Muscle of leg (tissue), 16 donors: ENCODE measurements at places on chromosomes 13 and 19.

GRCh38 chr13:33194820-33195692 is 90.5 kb downstream of the STARD13 start:
- peak; percentile 93 for DNase-seq
- no peak overlapping the region for H3K4me3 ChIP-seq
- peak overlapping the region; percentile 86 for H3K27ac ChIP-seq
- H3K36me3 ChIP-seq: peaks cover 3% of the 10 kb centered on the region
- no peaks in the 10 kb centered on the region for H3K27me3 ChIP-seq

DNA sequence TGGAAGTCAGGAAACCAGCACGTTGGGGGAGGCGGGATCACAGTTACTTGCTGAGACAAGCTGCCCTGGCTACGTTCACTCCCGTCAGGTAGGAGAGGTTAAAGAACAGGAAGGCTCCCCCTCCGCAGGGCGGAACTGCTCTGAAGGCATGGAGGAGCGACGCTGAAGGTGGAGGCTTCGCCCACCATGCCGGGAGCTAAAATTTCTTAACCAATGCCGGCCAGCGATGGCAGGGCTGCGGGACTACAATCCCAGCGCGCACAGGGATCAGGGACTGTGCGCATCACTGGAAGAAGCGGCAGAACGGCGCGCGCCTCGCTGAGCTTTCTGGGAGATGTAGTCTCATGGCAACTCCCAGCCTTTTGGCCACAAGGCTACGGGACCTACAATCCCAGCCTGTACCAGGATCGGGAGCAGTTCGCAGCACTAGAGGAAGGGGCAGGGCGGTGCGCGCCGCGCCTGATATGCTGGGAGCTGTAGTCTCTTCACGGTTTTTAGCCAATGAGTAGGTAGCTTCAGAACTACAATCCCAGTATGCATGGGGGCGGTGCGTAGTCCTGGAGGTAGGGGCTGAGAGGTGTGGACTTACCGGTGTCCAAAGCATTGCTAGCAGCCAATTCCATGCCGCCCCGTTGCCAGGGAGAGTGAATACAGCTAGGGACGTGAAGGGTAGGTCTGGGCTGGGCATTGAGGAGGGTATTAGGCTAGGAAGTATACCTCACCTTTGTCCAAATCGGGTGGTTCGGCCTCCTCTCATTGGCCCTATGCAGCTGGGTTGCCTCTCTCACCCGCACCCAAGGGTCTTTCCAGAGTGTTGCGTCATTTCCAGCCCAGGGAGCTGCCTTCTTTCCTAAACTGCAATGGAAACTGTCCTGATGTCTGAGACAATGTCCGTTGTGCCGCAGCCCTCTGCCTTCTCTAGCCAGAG is 12.8 kb upstream of the ZNF682 start:
- H3K27me3 ChIP-seq: no peaks in the 10 kb centered on the region
- no peaks in the 10 kb centered on the region for H3K36me3 ChIP-seq
- H3K27ac ChIP-seq: peak overlapping the region; percentile 79
- peak; percentile 99 for DNase-seq
- peak overlapping the region; percentile 91 for H3K4me3 ChIP-seq

DNA sequence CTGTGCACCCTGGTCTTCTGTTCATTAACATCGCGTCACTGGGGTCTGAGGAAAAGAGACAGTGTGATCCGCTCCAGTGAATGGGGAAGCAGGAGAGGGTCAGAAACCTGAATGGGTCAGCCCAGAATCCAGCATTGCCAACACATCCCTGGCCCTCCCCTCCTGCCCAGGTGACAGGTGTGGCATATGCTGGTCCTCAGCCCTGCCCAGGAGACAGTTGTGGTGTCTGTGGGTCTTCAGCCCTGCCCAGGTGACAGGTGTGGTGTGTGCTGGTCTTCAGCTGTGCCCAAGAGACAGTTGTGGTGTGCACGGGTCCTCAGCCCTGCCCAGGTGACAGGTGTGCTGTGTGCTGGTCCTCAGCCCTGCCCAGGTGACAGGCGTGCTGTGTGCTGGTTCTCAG is 8.0 kb downstream of the TFDP1 start:
- no peaks in the 10 kb centered on the region for H3K4me1 ChIP-seq
- peaks cover 32% of the 10 kb centered on the region for H3K36me3 ChIP-seq
- no peak for DNase-seq
- H3K4me3 ChIP-seq: no peak overlapping the region

DNA sequence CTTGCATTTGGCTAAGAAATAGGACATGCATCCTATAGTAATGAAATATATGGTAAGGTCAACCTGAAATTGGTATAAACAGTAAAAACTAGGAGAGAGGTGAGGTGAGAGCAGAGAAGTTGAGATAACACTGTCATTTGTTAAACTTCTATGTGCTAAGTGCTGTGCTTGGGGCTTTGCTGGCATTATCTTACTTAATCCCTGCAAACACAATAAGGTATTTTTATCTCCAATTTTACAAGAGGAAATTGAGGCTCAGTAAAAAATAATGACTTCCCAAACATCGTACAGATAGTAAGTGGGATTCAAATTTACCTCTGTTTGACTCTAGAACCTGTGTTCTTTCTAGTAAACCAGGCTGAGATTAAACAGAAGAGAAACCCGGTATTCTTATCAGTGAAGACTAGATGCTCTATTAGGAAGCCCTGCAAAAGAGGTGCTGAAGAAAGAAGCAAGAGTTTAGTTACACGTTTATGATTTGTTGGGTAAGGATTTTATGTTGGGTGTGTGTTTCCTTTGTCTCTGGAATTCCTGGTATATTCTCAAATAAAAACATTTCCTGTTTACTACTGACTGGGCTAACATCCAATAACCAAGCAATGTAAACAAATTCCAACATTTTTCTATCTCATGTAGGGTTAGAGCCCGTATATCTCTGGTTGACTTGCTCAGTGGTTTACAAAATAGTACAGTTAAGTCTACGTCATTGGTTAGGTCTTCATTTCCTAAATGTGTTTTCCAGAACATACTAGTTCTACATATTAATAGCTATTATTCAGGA is 137.3 kb upstream of the FNDC3A start:
- no peak overlapping the region for H3K27ac ChIP-seq
- no peaks in the 10 kb centered on the region for H3K36me3 ChIP-seq
- DNase-seq: no peak
- no peaks in the 10 kb centered on the region for H3K4me1 ChIP-seq
- H3K27me3 ChIP-seq: no peaks in the 10 kb centered on the region

- H3K4me1 ChIP-seq: no peaks in the 10 kb centered on the region
- no peak overlapping the region for H3K4me3 ChIP-seq
- H3K27me3 ChIP-seq: no peaks in the 10 kb centered on the region
- H3K36me3 ChIP-seq: no peaks in the 10 kb centered on the region
- DNase-seq: no peak
Measured at GRCh38 chr13:40077396-40078027, 422.1 kb downstream of the COG6 start.

DNA sequence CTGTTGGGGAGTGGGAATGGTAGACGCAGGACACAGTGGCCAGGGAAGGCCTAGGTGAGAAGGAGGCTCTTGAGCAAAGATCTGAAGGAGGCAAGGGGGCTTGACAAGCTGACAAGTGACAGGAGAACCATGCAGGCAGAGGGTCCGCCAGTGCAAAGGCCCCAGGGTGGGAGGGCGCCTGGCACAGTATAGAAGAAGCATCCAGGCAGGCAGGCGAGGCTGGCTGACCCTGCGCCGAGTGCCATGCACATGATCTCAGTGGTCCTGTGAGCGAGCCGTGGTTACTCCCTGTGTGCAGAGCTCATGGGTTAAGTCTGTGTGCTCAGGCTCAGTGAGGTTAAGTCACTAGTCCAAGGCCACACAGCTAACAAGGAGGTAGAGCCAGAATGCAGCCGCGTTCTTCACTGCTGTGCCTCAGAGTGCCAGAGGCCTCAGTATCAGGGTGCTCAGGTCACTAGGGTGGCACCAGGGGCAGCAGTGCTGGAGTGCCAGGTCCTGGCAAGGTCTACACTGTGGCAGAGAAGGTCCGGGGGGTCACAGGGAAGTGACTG is 15.2 kb downstream of the CNFN start:
- H3K4me1 ChIP-seq: peaks cover 4% of the 10 kb centered on the region
- DNase-seq: no peak
- no peaks in the 10 kb centered on the region for H3K27me3 ChIP-seq
- H3K27ac ChIP-seq: no peak overlapping the region

GRCh38 chr13:69999875-70000274 is 107.8 kb upstream of the ATXN8OS start:
- no peaks in the 10 kb centered on the region for H3K36me3 ChIP-seq
- no peaks in the 10 kb centered on the region for H3K4me1 ChIP-seq
- H3K4me3 ChIP-seq: no peak overlapping the region
- H3K27me3 ChIP-seq: no peaks in the 10 kb centered on the region
- H3K27ac ChIP-seq: no peak overlapping the region

DNA sequence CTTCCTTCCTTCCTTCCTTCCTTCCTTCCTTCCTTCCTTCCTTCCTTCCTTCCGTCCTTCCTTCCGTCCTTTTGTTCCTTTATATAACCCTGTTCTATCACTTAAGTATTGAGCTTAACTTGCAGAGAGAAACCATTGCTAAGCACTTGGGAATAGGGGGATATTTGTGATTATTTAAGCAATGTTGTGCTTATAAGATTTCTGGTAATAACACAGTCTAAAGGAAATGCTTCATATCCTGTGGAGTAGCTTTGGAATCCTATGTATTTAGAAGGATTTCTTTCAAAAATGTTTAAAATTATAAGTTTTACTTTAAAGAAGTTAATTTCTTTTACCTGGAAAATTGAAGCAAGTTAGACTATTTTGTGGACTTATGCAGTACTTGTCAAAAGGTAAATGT is 209.8 kb downstream of the PCCA start:
- H3K4me1 ChIP-seq: no peaks in the 10 kb centered on the region
- peaks cover 2% of the 10 kb centered on the region for H3K36me3 ChIP-seq
- no peaks in the 10 kb centered on the region for H3K27me3 ChIP-seq

GRCh38 chr13:52112591-52112990 is 16.3 kb downstream of the NEK5 start:
- no peak for DNase-seq
- H3K27ac ChIP-seq: no peak overlapping the region
- H3K27me3 ChIP-seq: no peaks in the 10 kb centered on the region
- H3K36me3 ChIP-seq: no peaks in the 10 kb centered on the region

GRCh38 chr13:93309886-93310523 is 83.4 kb downstream of the GPC6 start:
- DNase-seq: peak; percentile 66
- H3K27me3 ChIP-seq: no peaks in the 10 kb centered on the region
- H3K4me1 ChIP-seq: no peaks in the 10 kb centered on the region
- no peak overlapping the region for H3K4me3 ChIP-seq
- peak overlapping the region; percentile 65 for H3K27ac ChIP-seq

GRCh38 chr13:102697929-102698648 is 3.2 kb upstream of the METTL21C start:
- no peak overlapping the region for H3K27ac ChIP-seq
- H3K36me3 ChIP-seq: no peaks in the 10 kb centered on the region
- no peak overlapping the region for H3K4me3 ChIP-seq
- peaks cover 33% of the 10 kb centered on the region for H3K4me1 ChIP-seq
- DNase-seq: no peak
